ENCODE measurements at places on chromosomes 12 and 14.

- DNase-seq: peak; percentile 42
These were observed 371.2 kb downstream of the BTG1 start for GRCh38 chr12:91774434-91774921.

DNA sequence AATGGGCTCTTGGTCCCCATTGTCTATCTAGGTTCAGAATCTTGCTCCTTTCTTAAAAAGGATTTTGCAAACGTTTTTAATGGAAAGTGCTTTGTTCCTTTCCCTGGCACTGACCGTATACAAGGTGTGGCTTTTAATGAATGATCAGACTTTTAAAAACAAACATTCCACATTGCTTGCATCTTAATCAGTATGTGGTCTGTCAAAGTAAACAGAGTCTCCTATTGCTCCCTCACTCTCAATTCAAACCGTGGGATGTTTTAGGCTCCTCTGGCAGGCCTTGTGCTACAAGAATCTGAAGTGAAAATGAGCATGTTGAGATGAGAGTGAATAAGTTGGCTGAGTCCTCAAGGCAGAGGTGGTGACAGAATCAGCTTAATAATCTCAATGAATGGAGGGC lies 107.0 kb downstream of the VRK1 start:
- DNase-seq: no peak

DNA sequence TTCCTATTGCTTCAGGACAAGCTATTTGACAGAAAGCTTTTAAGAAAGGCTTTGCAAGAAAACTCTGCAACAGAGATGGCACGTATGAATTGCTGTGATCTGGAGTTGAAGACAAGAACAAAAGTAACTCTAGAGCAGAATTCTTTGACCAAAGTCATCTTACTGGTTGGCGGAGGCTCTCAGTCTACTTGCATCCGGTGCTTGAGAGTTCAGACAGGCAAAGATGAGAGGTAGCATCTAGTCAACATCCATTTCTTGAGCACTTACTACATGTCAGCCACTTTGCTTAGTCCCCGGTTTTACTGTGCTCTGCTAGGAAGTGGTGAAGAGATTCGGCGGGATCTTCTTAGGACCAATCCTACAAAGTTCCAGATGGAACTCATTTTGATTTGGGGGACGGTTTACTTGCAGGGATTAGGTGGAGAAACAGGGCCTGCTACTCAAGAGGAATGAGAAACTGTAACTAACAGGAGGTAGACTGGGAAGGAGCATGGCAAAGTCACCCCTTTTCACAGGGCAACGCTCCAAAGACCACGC lies 404 bp upstream of the CCDC91 start:
- DNase-seq: no peak

- DNase-seq: no peak
These were observed 33.6 kb downstream of the TEP1 start for GRCh38 chr14:20379743-20380142.

- peak; percentile 88 for DNase-seq
These were observed 127.7 kb downstream of the ZFP36L1 start for GRCh38 chr14:68665131-68665530.
